ENCODE measurements at places on chromosomes 16 and 17.

DNA sequence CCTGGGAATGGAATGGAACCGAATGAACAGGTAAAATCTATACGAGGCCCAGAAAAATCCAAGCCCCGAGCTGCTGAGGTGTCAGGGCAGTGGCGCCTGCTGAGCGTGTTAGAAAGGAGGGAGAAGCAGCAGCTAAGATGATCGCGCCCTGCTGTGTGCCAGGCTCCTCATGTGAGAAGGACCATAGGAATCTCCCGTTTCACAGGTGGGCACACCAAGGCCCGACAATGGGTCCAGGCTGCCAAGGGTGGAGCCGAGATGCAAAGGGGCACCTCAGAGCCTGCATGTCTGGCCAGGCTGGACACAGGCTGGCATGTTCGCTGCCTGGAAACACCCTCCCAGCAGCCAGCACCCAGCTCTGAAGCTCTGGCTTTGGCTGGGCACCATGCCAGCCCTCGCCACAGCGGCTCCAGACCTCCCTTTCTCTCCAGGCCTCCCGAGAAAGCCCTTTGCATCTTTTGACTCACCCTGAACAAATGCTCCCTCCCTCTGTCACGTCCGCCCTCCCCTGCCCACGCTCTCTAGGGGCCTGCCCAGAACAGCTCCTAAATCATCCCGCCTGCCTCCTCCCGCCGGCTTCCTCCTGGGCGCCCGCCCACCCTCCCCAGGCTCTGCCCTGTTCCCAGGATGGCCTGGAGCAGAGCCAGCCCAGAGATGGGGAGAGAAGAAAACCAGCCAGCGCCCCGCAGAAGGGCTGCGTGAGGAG, 217.8 kb upstream of the GSE1 start:
- DNase-seq, result peak; percentile 78

GRCh38 chr16:56607109-56607618, 1.2 kb upstream of the MT2A start:
- DNase-seq, result peak; percentile 82

DNA sequence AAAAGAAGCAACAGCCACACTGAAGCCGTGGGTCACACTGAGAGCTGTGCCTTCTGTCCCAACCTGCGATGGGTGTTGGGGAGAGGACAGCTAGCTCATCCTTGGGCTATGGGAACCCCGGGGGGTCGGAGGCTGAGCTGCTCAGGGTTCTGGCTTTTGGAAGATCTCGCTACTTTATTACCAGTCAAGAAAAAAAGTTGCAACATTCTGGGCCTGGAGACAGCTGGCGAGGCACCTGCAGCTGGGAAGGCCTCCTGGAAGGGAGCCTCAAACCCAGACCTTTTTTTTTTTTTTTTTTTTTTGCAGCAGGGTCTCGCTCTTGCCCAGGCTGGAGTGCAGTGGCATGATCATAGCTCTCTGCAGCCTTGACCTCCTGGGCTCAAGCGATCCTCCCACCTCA, 24.9 kb downstream of the TPSD1 start:
- no peak for DNase-seq

DNA sequence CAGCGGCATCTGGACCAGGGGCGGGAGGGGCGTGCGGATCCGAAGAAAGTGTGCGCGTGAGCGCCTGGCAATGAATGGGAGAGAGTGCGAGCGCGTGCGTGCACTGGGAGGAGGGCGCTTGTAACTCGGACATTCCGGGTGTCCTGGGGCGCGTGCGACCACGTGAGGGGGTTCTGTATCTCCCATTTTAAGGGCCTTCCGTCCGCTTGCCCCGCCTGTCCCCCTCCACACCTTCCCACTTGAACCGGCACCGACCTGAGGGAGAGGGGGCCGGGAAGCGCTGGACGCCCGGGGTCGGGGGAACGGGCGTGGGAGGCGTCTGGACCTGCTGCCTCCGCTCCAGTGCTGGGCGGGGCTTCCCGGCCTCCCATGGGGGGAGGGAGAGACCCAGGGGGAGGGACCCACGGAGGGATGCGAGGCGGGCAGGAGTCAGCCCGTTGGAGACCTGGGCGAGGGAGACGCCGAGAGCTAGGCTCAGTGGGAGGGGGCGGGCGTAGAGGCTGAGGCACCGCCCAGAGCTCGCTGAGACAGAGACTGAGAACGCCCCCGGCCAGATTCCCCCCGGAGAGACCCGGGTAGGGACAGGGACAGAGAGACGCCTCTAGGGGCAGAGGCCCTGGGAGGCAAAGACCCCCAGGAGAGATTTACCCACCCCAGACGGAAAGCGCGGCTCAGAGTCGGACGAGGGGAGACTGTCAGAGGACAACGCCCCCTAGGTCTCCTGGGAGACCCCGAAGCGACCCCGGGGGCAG, at the start of gene KREMEN2:
KREMEN2 (plus strand) TSS at position 553 of the 752 bp plus-strand sequence. CDS start 246 bp downstream, outside the sequence.
- DNase-seq, result no peak

DNA sequence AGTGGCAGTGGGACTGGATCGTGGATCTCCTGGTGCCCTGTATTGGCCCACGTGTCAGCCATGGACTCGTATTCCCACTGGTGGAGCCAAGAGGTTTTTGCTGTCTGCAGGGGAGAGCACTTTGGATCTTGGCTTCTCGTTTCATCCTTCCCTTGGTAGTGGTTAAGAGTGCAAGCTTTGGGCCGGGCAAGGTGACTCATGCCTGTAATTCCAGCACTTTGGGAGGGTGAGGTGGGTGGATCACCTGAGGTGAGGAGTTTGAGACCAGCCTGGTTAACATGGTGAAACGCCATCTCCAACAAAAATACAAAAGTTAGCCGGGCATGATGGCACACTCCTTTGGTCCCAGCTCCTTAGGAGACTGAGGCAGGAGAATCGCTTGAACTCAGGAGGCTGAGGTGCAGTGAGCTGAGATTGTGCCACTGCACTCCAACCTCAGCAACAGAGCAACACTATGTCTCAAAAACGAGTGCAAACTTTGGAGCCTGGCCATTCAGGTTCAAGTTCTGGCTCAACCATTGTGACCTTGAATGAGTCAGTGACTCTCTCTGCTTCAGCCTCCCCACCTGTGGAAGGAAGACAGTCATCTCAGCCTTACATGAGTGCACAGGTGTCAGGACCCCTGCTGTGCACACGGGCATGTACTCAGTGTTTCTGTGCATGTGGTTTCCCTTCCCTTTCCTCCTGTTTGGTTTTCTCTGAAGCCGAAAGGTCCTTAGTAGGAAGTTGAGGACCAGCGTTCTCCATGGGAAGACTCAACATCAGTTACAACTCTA, 57.4 kb downstream of the PLCG2 start:
- DNase-seq, result no peak

GRCh38 chr17:67245694-67246402, 852 bp upstream of the HELZ start:
- DNase-seq, result peak; percentile 78

DNA sequence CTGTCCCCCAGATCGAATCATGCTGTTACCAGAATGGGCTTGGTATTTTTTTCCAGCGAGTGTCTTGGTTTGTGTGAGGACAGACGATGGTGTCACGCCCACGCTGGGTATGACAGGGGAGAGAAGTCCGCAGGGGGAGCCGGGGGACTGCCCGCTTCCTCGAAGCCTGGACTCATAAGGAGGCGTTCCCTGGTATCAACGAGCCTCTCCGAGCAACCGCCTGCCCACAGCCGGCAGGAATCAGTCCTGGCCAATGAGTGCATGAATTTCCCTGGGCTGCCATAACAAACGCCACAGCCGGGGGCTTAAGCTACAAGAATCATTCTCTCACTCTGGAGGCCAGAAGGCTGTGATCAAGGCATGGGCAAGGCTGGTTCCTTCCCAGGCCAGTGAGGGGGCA, 26.1 kb upstream of the JPH3 start:
- DNase-seq, result no peak

GRCh38 chr17:28173801-28174200, 131.3 kb downstream of the NLK start:
- DNase-seq, result no peak

DNA sequence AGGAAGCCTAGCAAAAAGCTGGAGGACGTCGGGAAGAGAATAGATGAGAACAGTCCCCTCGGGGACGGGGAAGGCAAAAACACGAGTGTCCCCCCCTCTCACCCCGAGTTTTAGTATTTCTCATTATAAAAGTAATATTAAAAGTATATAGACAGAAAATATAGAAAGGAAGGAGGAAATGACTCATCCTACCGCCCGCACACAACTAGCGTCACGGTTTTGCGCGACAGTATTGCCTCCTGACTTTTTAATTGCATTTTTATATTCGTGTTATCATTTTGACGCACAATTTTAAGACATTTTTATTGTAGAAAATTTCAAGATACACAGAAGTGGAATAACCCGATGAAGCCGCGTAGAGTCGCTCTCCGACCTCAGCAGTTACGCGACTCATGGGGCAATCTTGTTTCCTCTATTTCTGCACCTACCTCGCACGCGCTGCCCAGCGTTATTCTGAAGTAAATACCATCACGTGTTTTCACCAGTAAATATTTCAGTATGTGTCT, 652 bp upstream of the SLC25A19 start:
- peak; percentile 82 for DNase-seq

- no peak for DNase-seq
Measured at GRCh38 chr16:85607796-85608514, 5.2 kb upstream of the GSE1 start.

GRCh38 chr17:39325528-39326240, 75.7 kb downstream of the FBXL20 start:
- DNase-seq, result no peak

DNA sequence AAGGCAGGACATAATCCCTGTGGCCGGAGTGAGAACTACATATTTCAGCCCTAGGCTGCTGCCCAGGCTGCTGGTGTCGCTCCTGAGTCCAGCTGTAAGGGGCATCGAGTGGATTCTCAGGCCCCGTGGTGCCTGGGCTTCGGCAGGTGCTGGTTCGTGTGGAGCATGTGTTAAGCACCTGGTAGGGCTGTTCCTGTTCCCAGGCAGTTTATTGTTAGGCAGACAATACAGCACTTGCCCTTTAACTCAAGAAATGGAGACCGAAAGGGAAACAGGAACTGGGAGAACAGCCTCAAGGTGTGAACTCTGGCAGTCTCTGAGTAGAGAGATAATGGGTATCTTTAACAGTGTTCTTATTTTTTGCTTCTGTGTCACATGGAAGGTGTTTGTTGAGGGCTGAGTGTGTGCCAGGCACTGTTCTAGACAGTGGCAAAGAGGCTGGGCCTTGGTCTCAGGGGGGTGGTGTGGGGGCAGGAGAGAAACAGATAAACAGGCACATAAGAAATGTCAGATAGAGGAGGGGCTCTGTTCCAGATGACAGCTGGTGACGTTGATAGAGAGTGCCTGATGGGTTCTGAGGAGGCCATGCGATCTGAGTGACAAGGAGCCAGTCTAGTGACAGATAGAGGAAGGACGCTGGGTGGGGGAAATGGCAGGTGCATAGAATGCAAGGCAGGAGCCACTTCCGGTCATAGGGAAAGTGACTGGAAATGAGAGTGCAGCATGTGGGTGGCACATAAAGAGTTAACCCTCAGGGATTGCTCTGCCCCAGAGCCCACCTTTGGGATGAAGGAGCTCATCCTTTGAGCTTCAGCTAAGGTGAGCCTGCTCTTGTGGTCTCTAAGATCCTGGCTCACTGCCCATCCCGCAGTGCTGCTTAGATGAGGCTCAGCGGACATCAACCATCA, 33.8 kb downstream of the EPN2 start:
- no peak for DNase-seq

DNA sequence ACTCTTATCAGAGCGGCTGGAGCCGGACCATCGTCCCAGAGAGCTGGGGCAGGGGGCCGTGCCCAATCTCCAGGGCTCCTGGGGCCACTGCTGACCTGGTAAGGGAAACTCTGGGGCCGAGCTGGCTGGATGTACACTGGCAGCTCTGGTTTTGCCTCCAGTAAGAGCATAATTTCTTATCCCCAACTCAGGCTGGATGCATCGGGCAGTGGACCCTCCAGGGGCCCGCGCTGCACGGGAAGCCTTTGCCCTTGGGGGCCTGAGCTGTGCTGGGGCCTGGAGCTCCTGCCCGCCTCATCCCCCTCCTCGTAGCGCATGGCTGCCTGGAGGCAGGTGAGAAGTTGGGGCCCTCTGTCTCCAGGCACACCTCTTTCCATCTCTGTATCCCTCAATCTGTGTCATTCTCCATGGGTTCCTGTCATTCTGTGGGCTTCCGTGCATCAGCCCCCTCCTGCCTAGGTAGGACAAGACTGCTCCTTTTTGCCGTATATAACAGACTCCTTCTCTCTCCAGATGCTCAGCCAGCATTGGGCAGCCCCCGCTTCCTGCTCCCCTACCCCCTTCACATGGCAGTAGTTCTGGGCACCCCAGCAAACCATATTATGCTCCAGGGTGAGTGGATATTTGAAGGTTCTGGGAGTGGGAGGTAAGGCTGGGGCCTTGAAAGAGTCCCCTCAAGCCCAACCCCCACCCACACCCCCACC, 9.4 kb upstream of the TMEM88 start:
- DNase-seq, result peak; percentile 66

GRCh38 chr16:68342620-68343019, 31.8 kb downstream of the PRMT7 start:
- no peak for DNase-seq

DNA sequence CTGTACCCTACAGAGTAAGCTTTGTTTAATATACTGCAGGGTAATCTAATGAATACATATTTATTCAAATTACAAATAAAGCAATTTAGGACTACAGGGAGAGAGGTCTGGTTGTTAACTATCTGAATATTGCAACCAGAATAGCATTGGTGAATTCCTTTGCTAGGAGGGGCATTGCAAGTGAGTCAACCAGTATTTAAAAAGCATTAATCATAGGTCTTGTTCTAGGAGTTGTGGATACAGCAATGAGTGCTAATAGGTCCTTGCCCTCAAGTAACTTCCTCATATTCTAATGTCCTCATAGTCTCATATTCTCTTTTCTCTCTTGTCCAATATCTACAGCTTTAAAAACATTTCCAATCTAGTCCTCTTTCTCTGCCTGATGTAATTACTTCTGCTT, 531.4 kb downstream of the CDH11 start:
- no peak for DNase-seq

- DNase-seq, result no peak
Measured at GRCh38 chr16:3138342-3138741, 3.5 kb downstream of the ZNF213 start.

DNA sequence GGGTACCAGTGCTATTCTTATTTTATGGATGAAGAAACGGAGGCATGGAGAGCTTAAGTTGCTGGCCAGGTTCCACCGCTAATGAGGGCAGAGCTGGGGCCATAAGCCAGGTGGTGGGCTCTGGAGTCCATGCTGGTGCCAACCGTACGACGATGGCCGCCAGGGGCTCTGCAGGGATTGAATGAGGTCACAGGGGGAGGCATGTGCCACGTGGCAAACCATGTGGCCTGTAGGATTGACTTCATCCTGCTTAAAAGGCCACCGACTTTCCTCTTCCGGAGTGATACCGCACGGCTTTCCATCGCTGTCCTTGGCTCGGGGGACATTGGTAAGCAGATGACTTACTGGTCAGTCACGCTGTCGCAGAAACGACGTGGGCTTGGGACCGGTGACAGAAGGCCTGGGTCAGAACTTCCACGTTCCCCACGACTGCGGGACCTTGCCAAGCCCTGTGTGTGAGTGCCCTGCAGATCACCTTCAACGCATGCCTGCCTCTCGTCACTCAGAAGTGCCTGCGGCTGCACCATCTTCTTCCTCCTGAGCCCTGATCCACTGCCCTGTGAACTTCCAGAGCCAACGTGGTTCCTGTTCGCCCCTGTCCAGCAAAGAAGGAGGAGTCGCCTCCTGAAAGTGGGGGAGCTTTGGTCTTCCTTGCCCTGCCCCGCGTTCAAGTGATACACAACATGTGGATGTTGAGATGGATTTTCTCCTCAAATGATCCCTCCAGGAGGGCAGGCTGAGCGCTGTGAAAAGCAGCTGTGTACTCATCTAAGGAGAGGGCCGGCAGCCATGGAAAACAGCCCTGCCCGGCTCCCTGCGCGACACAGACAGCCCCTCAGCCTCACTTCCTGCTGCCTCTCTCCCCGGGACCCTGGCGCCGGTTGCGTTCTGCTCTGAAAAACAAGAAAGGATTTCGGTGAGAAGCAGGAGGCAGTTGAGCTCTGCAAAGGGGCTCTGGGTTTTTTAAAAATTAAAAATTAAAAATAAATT, 176.7 kb downstream of the C16orf95 start:
- peak; percentile 58 for DNase-seq

GRCh38 chr17:66678827-66679226, 156.1 kb upstream of the CACNG5 start:
- DNase-seq, result no peak

Data from upper lobe of right lung (tissue), 1 donor.